ENCODE measurements at places on chromosomes 7 and 10. TPM values are rescaled to one million over a fixed set of nuclear protein-coding genes. Genes with fewer than 3 reads are reported as not detected.
A peak's percentile ranks its signal among the peaks of the same experiment; 100 is the strongest.

- no peaks in the 10 kb centered on the region for H3K27me3 ChIP-seq
- H3K4me3 ChIP-seq: no peak overlapping the region
- no peak overlapping the region for H3K27ac ChIP-seq
- H3K36me3 ChIP-seq: no peaks in the 10 kb centered on the region
- no peak for DNase-seq
These were observed 107.8 kb downstream of the TBXAS1 start for GRCh38 chr7:139936760-139937310.

DNA sequence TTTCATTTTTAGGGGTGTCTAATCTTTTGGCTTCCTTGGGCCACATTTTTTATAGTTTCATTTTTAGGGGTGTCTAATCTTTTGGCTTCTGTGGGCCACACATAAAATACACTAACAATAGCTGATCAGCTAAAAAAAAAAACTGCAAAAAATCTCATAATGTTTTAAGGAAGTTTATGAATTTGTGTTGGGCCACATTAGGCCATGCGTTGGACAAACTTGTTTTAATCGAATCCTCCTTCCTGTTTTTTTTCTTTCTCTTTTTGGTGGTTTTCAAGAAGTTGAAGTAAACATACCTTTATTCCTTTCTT, 37.4 kb downstream of the ZNRF2 start:
- no peaks in the 10 kb centered on the region for H3K27me3 ChIP-seq
- no peaks in the 10 kb centered on the region for H3K36me3 ChIP-seq
- no peak overlapping the region for H3K27ac ChIP-seq
- DNase-seq: no peak
- H3K4me1 ChIP-seq: peaks cover 28% of the 10 kb centered on the region

DNA sequence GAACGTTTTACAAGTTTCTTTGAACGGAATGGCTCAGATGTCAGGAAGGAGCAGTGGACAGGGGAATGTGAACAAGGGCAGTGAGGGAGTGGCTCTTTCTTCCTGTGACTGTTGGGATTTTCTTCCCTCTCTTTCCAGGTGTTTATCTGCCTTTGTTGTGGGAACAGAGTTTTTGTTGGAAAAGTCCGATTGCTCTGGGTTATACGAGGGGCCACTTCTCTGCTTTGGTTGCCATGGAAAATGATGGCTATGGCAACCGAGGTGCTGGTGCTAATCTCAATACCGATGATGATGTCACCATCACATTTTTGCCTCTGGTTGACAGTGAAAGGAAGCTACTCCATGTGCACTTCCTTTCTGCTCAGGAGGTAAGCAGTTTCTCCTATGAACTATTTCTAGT, 41.4 kb downstream of the ZRANB1 start:
- H3K36me3 ChIP-seq: peaks cover 6% of the 10 kb centered on the region
- no peak overlapping the region for H3K4me3 ChIP-seq
- peak overlapping the region; percentile 13 for H3K27ac ChIP-seq
- DNase-seq: no peak

GRCh38 chr7:98400542-98401340, at the start of gene BAIAP2L1:
Gene BAIAP2L1 (minus strand): TSS chr7:98401090. CDS start chr7:98400852, 238 bp downstream.
- H3K27me3 ChIP-seq: no peaks in the 10 kb centered on the region
- H3K27ac ChIP-seq: no peak within 1 kb of the TSS
- peak within 1 kb of the TSS; percentile 77 for H3K4me3 ChIP-seq
- H3K36me3 ChIP-seq: no peaks in the 10 kb centered on the region

DNA sequence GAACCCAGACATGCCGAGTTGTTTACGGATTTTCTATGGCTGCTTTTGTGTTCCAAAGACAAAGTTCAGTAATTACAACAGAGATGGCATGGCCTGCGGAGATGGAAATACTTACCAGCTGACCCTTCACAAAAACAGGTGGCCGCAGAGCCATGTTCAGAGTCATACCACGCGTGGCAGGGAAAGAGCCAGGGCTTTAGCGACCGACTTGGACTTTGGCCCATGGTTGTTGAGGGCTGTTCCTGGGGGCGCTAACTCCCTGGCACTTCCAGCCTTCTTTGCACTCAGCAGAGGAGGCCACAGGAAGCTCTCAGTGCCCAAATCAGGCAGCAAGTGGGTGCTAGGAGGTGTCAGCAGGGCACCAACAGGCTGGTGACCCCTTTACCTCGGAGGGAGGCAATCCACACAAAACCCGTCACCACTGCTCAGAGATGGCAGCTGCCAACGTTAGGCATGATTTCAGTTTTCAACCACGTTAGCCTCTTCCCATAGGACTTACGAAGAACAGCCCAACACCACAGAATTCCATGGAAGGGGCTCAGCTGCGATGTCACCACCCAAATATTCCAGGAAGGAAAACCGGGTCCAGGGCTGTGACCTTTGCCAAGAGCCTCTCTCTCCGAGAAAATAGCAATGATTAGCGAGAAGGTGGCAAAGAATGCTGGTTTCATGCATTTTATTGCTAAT, 21.4 kb upstream of the CNPY1 start:
- H3K27me3 ChIP-seq: no peaks in the 10 kb centered on the region
- H3K36me3 ChIP-seq: no peaks in the 10 kb centered on the region
- no peak overlapping the region for H3K4me3 ChIP-seq

GRCh38 chr7:11642276-11642675, 189.7 kb downstream of the THSD7A start:
- DNase-seq: no peak
- H3K27ac ChIP-seq: no peak overlapping the region
- H3K4me1 ChIP-seq: no peaks in the 10 kb centered on the region
- no peaks in the 10 kb centered on the region for H3K36me3 ChIP-seq
- H3K4me3 ChIP-seq: no peak overlapping the region
- H3K27me3 ChIP-seq: no peaks in the 10 kb centered on the region

DNA sequence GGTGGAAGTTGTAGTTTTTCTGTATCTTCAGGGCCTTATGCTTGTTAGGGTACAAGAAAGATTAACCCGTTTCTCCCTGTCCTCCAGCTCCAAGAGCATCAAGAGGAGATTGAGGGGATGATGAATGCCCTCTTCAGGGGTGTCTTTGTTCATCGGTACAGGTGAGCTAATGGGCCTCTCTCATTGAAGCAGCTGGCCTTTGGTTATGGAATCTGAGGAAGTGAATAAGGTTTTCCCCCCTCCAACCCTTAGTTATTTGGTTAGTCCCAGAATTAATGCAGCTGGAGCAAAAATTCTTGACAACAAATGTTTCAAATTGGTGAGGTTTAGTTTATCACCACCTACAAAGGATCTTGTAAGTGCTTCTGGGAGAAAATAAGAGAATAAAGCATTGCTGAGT, 17.5 kb downstream of the STAG3 start:
- DNase-seq: no peak
- H3K27me3 ChIP-seq: no peaks in the 10 kb centered on the region
- no peak overlapping the region for H3K27ac ChIP-seq
- no peaks in the 10 kb centered on the region for H3K36me3 ChIP-seq
- H3K4me3 ChIP-seq: no peak overlapping the region

DNA sequence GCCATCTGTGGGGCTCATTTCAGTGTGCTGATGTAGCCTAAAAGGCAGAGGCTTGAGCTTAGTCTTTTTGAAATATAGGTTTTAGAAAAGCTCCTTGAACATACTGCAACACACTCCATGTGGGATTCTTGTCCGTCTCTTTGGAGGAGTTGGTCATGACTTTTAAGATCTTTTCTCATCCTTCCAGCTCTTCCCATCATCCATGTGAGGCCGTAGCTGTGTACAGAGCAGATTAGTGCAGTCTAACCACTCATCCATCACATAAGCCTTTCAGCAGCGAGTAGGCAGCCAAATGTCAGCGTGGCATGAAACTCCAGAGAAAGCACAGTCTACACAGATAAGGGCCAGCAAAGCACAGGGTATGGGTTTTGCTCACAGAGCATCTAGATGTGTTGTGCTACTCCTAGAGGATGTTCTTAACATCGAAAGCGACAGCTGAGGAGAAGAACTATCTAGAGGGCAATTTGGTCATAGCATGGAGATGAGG, 28.1 kb upstream of the NPVF start:
- no peaks in the 10 kb centered on the region for H3K4me1 ChIP-seq
- H3K36me3 ChIP-seq: no peaks in the 10 kb centered on the region

DNA sequence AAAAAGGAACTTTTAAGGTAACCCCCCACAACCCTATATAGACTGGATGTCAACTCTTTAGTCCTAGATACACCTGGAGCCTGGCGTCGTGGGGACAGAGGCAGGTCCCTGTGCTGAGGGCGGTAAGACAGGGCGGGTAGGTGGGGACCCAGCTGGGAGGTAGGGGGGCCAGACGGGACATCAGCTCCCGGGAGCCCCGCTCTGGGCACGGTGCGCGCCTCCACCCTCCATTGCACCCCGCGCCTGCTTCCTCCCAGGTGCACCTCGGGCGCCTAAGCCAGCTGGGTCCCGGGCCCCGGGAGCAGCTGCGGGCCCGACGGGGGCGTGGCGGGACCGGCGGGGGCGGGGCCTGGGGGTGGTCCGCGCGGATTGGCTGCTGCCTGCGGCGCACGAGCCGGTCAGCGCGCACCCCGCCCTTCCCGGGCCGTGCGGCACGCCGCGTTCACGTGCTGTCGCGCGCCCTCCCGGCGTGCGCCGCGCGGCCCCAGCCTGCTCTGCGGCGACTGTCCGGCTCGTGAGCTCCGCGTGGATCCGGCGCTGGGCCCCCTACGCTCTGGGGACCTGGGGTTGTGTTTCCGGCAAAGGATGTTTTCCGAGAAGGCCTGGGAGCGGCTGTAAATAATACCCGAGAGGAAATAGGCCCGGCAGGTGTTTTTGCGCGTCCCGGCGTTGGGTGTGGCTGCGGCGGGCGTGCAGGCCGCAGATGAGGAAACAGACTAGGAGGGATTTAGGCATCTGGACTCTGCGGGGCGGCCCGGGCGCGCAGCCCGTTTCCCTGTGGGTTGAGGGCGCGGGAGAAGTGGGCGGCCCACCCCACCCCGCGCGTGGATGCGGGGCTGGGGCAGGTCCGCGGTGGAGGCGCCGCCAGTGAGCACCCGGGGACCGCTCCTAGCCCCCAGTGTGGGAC, 39.1 kb upstream of the PFKFB3 start:
- no peak for DNase-seq
- H3K27ac ChIP-seq: peak overlapping the region; percentile 82
- H3K4me1 ChIP-seq: peaks cover 9% of the 10 kb centered on the region
- peaks cover 4% of the 10 kb centered on the region for H3K36me3 ChIP-seq
- H3K4me3 ChIP-seq: peak overlapping the region; percentile 91

GRCh38 chr10:98186681-98187080, 52.2 kb downstream of the R3HCC1L start:
- no peak overlapping the region for H3K27ac ChIP-seq
- no peaks in the 10 kb centered on the region for H3K27me3 ChIP-seq
- no peaks in the 10 kb centered on the region for H3K4me1 ChIP-seq
- H3K4me3 ChIP-seq: no peak overlapping the region
- DNase-seq: no peak
- no peaks in the 10 kb centered on the region for H3K36me3 ChIP-seq

- no peak overlapping the region for H3K4me3 ChIP-seq
- no peak for DNase-seq
- H3K27ac ChIP-seq: no peak overlapping the region
- H3K4me1 ChIP-seq: peaks cover 5% of the 10 kb centered on the region
These were observed 282.1 kb downstream of the CXCL12 start for GRCh38 chr10:44102726-44103255.

DNA sequence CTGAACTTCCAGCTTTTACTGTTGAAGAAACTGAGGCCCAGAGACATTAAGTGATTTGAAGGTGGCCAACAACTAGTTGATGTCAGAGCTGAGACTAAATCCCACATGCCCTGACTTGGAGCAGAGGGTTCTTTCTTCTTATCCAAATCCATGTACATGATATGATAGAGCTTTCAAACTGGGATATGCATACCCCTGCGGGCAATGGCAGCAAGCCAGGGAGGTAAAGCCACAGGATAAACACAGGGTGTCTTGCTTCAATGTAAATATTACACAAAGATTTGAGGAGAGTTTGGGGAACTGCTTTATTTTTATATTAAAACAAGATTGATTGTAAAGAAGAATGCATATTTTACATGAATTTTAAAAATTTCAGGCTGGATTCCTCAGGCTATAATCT, 2.3 kb upstream of the LRRC72 start:
- H3K36me3 ChIP-seq: no peaks in the 10 kb centered on the region
- H3K27me3 ChIP-seq: no peaks in the 10 kb centered on the region
- no peak overlapping the region for H3K4me3 ChIP-seq
- H3K4me1 ChIP-seq: no peaks in the 10 kb centered on the region

GRCh38 chr7:80386686-80387085, 125.2 kb downstream of the GNAT3 start:
- H3K4me1 ChIP-seq: peaks cover 15% of the 10 kb centered on the region
- no peak overlapping the region for H3K27ac ChIP-seq
- H3K36me3 ChIP-seq: no peaks in the 10 kb centered on the region
- no peak overlapping the region for H3K4me3 ChIP-seq
- DNase-seq: no peak

GRCh38 chr7:45650404-45651394, 76.5 kb downstream of the ADCY1 start:
- H3K36me3 ChIP-seq: no peaks in the 10 kb centered on the region
- H3K4me1 ChIP-seq: no peaks in the 10 kb centered on the region
- H3K4me3 ChIP-seq: no peak overlapping the region
- DNase-seq: no peak
- H3K27ac ChIP-seq: no peak overlapping the region
- no peaks in the 10 kb centered on the region for H3K27me3 ChIP-seq

The SH2B2 gene
- total RNA-seq: 30.2 TPM

The ASB10 gene
- not detected for total RNA-seq

The ATP5F1C gene
- 168 TPM for total RNA-seq

The COL28A1 gene
- total RNA-seq: 2.4 TPM

The FOXL3 gene
- not detected for total RNA-seq

The CFAP70 gene
- total RNA-seq: 3.4 TPM

The PLCE1 gene
- total RNA-seq: 28.3 TPM

The TLX1 gene
- total RNA-seq: not detected

The VGF gene
- total RNA-seq: not detected

The CFAP46 gene
- total RNA-seq: not detected
